ENCODE measurements at places on chromosomes 12 and 14. TPM values are rescaled to one million over a fixed set of nuclear protein-coding genes. Genes with fewer than 3 reads are reported as not detected.

DNA sequence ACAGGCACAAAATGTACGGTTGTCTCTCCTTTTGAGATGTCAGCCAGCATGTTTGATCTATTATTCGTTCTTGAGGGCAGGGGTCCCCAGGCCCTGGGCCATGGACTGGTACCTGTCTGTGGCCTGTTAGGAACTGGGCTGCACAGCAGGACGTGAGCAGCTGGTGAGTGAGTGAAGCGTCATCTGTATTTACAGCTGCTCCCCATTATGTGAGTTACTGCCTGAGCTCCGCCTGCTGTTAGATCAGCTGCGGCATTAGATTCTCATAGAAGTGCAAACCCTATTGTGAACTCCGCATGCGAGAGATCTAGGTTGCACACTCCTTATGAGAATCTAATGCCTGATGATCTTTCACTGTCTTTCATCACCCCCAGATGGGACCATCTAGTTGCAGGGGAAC lies 41.4 kb upstream of the SCN8A start:
- DNase-seq = no peak

Gene TMEM260
- 15.8 TPM for total RNA-seq

DNA sequence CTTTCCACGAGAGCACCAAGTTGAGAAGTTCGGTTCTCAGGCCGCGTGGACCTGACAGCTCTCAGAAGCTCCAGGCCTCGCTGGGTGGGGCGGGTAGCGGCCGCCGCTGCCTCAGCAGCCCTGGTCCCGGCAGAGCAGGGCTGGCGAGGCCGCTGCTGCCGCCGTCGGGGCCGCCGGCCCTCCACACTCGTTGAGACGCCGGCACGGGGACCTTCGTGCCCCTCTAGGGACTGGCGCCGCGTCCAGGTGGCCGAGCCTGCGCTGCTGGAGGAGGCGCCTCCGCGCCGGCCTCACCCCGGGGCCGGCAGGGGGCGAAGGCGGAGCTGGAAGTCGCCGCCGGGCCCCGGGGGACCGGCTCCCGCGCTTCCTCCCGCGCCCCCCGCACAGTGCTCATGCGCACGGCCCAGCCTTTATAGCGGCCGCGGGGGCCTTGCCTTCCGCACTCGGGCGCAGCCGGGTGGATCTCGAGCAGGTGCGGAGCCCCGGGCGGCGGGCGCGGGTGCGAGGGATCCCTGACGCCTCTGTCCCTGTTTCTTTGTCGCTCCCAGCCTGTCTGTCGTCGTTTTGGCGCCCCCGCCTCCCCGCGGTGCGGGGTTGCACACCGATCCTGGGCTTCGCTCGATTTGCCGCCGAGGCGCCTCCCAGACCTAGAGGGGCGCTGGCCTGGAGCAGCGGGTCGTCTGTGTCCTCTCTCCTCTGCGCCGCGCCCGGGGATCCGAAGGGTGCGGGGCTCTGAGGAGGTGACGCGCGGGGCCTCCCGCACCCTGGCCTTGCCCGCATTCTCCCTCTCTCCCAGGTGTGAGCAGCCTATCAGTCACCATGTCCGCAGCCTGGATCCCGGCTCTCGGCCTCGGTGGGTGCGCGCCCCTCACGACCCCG lies at the start of gene COCH:
COCH (plus strand) TSS at position 440 of the 879 bp plus-strand sequence; CDS start at position 820, 380 bp downstream.
- DNase-seq = peak; percentile 49

- DNase-seq = no peak
These were observed 3.3 kb upstream of the ASCL1 start for GRCh38 chr12:102954134-102954533.

Gene ABCD2
- total RNA-seq = under 0.01 TPM

Gene SOAT2
- total RNA-seq = not detected

GRCh38 chr12:70928071-70928470 lies 7.5 kb upstream of the PTPRR start:
- DNase-seq = no peak

DNA sequence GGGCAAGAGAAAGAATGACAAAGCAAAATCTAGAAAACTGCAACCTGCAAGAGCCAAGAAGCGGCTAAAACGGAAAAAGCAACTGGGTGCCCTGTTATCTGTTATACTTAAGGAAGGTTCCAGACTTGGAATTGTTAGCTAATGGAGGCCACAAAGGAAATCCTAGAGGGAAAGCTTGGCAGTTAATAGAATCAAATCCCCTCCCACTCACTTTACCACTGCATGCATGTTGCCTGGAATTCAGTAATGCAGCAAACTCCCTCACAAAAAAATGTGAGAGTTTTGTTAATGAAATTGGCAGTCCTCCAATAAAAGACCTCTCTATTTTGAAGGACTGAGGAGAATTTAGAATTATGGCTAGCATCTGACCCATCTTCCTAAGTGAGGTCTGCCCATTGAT lies 164.2 kb upstream of the SOX5 start:
- DNase-seq = no peak
